Brain microvascular endothelial cell (primary cell): ENCODE measurements at places on chromosomes 11 and 22.

DNA sequence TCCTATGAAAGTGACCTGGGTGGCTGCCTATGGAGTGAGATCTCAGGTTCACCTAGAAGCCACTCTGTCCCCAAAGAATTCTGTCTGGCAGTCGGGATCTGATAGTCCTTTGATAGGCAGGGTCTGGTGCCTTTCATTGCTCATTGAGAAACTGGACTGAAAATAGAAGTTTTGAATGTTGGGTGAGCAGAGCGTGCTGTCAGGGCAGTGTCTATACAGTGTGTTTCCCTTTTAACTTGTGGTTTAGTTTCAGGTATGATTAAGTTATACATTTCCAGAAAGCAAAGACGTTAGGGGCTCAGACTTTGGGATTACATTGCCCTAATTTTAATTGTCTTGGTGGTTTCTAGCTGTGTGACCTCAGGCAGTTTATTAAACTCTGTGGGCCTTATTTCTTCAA, 111.3 kb upstream of the PAX6 start:
- DNase-seq = no peak

GRCh38 chr11:581752-582151, 5.5 kb downstream of the PHRF1 start:
- no peak for DNase-seq

DNA sequence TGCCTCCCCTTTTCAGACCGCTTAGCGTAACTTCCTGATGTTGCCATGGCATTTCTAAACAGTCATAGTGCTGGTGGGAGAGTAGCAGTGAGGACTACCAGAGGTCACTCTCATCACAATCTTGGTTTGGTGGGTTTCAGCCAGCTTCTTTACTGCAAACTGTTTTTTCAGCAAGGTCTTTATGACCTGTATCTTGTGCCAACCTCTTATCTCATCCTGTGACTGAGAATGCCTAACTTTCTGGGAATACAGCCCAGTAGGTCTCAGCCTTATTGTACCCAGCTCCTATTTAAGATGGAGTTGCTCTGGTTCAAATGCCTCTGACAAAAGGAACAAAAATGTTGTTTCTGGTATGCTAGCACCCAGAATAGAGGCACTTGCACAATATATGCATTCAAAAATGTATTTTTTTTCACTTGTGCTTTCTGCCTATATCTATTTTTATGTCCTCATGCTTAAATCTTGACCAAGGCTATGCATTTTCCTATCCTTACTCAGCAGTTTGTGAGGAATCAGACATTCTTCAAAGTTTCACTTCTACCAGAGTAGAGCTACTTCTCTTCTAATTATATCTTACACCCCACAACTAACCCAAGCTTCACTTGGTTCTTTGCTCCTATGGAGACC, 16.1 kb upstream of the OR51M1 start:
- peak; percentile 83 for DNase-seq

DNA sequence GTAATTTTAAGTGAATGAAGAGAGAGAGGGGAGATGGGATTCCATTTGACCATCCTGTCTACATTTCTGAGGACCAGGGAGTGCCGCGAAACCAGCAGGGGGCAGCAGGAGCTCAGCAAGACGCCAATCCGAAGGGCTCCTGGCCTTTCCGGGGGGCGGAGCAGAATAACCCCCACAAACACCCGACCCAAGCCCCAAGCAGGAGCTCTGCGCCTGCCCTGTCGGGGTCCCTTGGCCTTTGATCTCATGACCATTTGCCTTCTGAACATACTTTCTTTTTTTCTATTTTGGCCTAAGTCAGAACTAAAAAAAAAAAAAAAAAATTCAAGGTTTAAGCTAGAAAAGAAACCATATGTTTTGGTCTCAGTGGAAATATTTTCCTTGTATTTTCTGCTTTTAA, 21.9 kb upstream of the SCN2B start:
- DNase-seq = peak; percentile 59

GRCh38 chr22:46054091-46055073, 77.4 kb upstream of the WNT7B start:
- DNase-seq = no peak
